NCI-H510A (cell line): ENCODE measurements at places on chromosomes 2 and 18.

DNA sequence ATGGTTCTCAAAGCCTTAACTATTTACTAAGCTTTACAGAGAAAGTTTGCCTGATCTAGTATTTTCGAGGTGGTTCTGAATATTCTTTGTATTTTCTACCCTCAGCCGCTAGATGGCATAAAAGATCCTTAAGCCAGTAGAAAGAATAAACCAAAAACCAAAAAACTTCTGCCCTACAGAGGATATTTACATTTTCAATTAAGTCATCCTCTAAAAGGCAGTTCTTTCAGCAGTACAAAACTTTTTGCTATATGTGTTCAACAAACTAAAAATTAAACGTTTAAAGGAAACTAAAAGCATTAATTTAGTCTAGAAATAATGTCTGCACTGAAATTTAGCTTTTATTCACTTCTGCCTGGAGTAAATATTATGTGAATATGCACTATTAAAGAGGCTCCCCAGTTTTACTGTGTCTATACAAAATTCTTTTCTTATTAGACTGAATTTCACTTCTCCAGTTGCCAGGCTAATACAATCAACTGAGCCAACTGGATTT is 297.5 kb downstream of the PIEZO2 start:
- no peak for DNase-seq

GRCh38 chr2:128834207-128834879 is 515.7 kb upstream of the HS6ST1 start:
- no peak for DNase-seq

DNA sequence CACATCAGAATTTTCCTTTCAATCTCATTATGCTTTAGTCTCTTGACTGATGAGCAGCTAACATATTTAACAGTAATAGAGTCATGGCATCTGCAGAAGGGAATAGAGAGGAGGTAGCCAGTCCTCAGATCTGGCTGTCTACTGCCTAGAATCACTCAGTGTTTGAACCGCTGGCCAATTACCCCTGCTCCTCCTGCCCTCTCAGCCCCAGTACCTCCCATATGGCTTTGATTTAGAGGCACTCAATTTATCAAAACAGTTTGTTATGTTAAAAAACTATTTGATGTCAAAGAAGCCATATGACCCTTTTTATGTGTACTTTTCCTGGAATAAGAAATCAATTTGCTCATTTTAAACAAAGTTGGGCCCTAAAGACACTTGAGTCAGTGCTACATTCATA is 355.2 kb downstream of the CMPK2 start:
- DNase-seq = no peak

- no peak for DNase-seq
These were observed 115.7 kb downstream of the ZNF385B start for GRCh38 chr2:179745635-179746256.
